Stimulated activated CD8-positive, alpha-beta memory T cell treated with anti-CD3 and anti-CD28 coated beads, Interleukin-7, amount 100 ng/mL, for 4 hours (primary cell): ENCODE measurements at places on chromosomes 1 and 21.

DNA sequence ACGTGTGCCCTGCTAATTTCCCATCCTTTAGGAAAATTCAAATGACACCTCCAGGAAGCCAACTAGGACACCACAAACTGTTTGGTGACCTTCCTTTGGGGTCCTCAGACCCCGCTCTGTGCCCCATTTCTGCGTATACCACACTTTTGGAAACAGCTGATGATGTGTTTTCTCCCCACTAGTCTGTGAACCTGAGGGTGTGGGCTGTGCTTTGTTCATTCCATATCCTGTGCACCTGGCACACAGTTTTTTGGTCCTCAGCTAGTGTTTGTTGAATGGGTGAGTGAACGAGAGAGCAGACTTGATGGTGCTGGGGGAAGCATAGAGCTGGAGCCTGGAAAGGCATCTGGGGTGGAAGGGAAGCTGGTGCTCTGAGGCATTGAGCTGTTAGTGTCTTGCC is 48.6 kb downstream of the RPS6KA1 start:
- DNase-seq: no peak

- DNase-seq: no peak
These were observed 9.8 kb downstream of the H3-3A start for GRCh38 chr1:226072347-226072746.

GRCh38 chr1:92901699-92902405 is 59.4 kb downstream of the DIPK1A start:
- DNase-seq: no peak

GRCh38 chr1:191993549-191993948 is 164.7 kb upstream of the RGS18 start:
- no peak for DNase-seq

GRCh38 chr21:42330380-42331371 is 15.5 kb upstream of the TFF3 start:
- no peak for DNase-seq

DNA sequence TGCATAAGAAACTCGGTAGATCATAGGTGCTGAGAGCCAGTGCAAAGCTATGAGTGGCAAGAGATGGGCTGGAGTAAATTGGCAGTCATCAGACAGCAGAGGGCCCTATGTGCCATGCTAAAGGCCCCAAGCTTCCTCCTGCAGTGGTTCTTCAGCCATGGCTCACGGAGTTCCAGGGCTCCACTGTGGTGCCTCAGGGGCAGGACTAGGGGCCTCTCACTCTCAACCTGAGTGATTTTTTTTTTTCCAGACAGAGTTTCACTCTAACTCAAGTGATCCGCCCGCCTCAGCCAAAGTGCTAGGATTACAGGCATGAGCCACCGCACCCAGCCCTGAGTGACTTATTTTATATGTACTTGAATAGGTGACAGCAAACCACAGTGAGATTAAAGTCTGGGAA is 10.4 kb upstream of the GJA8 start:
- no peak for DNase-seq

DNA sequence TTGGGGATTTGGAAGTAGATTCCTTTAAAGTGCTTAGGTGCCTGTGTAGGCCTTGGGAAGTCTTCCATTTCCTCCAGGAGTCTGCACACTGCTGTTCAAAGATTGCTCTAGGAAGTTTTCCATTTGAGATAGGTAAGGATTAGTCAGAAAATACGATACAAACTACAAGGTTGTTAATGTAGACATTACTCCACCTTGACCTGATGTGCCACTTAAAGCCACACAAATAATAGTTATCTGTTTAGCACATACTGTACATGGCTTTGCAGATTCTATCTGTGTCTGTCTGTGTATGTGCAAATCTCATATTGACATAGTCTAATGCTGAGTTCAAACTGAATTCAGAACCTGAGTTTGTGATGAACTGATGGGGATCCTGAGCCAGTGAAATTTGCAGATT is 118.4 kb downstream of the RHOU start:
- no peak for DNase-seq

DNA sequence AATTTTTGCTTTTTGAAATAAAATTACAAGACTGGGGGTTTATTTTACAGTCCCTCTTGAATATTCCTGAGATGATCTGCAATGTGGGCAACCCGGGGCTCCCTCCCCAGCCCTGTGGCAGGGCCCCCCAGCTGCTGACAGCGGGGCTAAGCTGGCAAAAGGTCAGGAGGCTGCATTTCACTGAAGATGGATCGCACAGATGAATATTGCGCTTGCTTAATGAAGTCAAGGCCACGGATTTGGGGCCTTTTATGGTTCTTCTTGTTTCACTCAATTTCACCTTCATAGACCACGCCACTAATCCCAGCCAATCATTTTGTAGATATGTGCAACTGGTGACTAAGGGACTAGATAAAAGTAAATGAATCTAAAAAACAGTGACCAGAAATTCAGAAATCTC is 50.8 kb upstream of the SLC22A15 start:
- DNase-seq: no peak

DNA sequence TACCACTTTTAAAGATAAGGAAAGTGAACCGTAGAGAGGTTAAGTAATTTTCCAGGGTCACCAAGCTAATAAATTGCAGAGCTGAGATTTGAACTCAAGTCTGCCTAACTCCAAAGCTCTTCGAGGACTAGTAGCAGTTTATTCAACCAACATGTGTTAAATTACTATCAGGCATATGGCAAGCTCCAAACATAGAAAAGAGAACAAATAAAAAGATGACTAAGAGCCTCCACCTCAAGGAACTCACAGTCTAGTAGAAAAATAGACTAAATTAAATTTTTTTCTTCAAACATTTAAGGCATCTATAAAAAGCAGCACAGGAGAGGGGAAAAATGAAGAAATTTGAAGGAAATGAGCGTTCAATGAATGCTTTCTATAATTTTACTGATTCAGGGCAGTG is 22.2 kb downstream of the SLC9C2 start:
- no peak for DNase-seq

- DNase-seq: peak; percentile 58
These were observed at the start of gene NCAM2 for GRCh38 chr21:20997636-20998455. NCAM2 (plus strand) TSS chr21:20998409.

DNA sequence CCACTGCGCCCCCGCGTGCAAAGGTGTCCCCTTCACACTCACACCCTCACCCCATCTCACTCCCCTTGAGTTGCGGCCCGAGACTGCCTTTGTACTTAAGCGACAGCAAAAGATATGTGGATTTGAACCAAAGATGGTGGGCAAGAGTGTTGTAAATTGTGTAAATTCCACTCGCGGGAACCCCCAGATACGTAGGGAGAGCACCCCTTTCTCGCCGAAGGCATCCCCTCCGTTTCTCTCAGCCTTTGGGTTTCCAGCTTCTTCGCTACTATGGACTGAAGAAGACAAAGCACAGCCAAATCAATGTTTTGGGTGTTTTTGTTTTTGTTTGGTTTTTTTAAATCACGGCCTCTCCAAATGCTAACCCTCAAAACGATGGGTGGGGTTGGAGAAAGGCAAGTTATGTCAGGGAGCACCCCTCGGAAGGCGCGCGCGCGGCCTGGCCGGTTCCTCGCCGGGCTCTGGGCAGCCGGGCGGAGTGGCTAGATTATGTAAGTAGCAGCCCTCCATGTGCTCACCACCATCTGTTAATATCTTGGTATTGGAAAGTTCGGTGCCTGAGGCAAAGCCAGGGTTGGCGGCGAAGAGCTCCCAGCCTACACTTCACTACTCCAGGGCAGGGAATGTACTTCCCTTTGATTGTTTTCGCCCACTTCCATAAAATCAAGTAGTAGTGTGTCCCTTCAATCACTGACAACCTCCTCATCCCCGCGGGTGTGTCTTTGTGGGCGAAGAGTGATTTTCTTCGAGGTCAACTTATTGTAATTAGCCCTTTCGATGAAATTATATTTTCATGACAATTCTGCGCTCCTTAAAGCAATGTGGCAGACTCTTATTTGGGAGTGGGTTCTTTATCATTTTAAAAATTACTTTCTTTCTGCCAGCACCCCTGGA is 4.0 kb upstream of the PROX1 start:
- no peak for DNase-seq

DNA sequence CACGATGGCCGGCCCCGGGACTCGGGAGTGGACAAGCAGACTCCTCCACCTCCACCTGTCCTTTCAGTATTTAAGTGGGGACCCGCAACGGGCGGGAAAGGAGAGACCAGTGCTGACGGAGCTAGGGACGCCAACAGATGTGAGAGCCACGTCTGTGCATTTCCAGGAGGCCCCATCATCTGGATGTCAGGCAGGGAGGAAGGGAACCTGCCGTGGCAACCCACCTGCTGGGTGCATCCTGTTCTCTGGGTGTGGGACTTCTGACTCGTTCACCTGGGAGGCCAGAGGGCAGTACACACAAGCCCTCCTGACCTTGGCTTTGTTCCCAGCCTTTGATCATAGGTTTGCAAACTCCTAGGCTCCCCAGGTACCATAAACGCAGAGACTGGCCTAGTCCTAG is 5.6 kb upstream of the PCBP3 start:
- DNase-seq: no peak

GRCh38 chr1:117815926-117816325 is 113.5 kb downstream of the GDAP2 start:
- no peak for DNase-seq

GRCh38 chr1:4626560-4627319 is 27.7 kb upstream of the AJAP1 start:
- no peak for DNase-seq

GRCh38 chr21:28226563-28226962 is 766.1 kb downstream of the LTN1 start:
- DNase-seq: no peak

DNA sequence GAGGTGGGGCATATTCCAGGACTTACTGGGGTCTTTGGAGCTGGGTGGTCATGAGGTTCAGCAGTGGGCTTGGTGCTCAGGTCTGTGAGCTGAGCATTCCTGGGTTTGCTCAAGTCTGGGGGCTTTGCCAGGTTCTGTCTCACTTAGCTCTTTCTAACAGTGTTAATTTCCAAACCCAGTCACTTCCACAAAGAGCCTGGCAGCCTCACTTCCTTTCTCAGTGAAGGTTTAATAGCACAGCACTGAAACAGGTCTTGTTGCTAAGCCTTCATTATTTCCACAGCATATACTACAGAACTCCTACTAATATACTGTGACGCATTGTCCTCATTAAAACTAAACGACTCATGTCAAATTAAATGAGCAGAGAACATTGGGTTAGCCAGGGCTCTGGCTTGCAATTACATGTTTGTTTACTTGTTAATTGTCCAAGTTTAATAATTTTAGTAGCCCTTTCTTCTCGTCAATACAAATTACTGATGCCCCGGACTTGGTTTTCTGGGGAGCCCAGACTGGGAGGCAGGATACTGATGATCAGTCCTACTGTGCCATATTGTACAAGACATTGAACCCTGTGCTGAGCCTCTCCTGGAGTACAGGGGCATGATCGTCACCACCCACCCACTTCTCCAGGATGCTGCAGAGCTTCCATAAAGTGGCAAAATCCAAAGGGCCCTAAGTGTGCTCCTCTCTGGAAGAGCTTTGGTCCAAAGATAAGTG is 170.7 kb downstream of the IER5 start:
- DNase-seq: no peak

DNA sequence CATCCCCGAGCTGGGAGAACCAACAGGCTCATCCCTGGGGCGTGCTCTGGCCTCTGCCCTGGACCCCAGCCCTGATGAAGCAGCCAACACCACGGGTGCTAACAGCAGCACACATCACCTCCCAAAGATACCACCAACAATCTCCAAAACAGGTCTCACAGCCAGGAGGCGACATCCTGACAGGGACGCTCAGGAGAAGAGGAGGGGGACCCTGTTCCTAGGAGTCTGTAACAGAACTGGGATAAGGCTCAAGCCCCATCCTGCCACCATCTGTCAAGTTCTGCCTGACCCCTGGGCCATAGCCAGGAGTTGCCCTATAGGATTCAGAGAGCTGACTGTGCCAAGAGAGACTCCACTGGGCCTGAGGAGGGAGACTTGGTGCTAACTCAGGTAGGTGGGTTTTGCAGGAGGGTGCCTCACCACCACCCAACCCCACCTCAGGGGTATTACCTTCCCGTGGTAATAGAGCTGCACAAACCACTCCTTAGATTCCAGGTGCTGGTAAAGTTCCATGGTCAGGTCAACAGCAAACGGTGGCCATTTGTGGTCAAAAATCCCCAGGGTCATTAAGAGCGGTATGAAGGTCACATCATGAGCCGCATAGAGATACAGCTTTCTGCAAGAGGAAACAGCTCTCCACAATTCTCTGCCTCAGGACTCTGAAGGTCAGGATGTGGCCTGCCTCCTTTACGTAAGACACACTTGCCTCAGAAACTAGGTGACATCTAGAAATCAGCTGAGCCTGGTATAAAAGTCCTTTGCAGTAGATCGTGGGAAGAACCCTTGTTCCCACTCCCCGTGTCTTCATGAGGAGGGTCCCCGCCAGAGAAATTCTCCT is 22.3 kb downstream of the ACP6 start:
- DNase-seq: no peak

- no peak for DNase-seq
These were observed 479.8 kb downstream of the DISC1 start for GRCh38 chr1:232106415-232106814.

- DNase-seq: peak; percentile 50
These were observed 69.6 kb upstream of the LRRC8B start for GRCh38 chr1:89454845-89455521.

DNA sequence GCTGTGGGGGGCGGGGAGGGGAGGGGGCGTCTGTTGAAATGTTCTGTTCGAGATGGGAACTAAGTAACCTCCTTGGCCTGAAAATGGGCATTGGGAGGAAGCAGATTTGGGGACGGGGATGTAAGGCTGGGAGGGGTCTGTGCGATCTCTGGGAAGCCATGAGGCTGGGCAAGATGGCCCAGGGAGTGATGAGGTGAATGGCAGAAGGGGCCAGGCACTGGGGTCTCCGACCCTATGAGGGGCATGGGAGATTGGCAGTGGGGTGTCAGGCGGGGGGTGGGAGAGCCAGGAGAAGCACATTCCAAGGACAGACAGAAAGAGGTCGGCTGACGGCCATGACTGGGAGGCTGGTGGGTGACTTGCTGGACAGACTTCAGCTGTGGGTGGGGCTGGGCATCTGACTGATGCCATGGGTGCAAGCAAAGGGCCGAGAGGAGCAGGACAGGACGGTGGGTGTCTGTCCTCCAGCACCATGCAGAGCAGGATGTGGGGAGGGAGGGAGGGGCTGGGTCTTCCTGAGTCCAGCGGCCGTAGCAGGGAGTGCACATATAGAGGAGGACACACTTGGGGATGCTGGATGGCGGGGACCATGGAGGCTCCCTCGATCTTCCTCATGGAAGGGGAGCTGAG is 30.0 kb upstream of the COL18A1 start:
- DNase-seq: no peak

DNA sequence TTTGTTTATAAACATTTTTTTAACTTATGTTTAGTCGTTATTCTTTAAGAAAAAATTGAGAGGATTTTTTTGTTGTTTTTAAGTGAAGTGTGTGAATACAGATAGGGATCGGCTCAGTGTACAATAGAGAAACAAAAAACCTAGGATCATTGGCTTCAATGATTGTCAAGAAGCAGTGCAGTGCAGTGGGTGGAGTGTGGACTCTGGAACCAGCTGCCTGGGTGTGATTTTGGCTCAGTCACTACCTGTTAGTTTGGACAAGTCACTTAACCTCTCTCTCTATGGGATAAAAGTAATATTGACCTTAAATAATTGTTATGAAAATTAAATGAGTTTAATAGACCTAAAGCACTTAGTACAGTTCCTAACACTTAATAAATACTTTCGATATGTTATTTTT is 41.3 kb downstream of the SCCPDH start:
- no peak for DNase-seq

- no peak for DNase-seq
These were observed 88.5 kb downstream of the PTPRU start for GRCh38 chr1:29324771-29325351.

GRCh38 chr1:59356627-59357026 is 59.7 kb downstream of the FGGY start:
- DNase-seq: no peak
